Left renal pelvis (tissue), 4 donors: ENCODE measurements at places on chromosomes 7 and 10. TPM values are rescaled to one million over a fixed set of nuclear protein-coding genes. Genes with fewer than 3 reads are reported as not detected.

DNA sequence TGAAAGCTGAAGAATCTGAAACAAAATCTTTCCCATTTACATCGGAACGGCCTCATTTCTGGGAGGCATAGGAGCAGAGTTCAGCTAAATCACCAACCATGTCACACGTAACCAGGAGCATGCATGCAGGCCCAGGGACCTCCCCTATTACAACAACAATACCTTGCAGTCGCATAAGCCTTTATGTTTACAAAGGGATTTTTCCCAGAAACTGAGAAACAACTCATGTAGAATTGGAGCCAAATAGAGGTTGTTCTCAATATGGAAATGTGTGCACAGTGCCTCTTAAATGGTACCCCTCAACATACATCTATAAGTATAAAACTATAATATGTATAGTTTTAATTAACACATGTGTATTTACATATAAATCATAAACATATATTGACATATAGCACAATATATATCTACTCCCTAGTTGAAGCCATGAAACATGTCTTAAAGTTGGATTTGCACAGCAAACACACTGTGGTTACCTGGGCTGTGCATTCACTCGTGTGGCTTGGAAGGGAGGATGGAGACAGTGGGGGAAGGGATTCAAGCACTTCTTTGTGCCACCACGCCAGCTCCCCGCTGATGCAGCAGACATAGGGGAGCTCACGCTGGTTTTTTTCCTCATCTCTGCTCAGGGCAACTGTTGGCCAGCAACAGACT lies 35.0 kb upstream of the DGKI start:
- no peak for DNase-seq

DNA sequence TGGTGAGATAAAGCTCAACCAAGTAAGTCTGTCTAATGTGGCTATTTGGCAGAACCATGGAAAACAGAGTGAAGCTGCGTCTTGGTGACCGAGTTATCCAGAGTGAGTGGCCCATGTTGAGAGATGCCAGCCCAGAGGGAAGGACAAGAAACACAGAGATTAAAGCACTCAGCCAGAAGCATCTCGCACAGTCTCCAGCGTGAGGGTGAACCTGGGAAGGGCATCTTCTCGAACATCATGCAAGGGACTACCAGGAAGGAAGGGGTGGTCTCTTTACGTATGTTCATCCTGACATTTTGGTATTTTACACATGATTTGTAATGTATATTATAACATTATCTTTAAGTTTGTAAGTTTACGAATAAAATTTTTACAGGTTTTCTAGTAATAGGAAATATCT lies 146.4 kb downstream of the TCERG1L start:
- DNase-seq = no peak

DNA sequence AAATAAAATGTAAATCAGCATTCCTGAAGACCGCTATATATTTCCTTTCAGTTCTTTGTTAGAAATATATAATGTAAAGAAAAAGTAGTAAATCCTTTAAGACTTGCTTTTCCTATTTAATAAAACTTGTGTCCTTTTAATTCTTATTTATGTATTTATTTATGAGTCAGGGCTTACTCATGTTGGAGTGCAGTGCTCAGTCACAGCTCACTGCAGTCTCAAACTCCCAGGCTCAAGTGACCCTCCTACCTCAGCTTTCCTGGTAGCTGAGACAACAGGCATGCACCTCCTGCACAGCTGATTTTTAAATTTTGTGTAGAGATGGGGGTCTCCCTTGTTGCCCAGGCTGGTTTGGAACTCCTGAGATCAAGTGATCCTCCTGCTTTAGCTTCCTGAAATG lies 724.5 kb downstream of the ANKRD7 start:
- DNase-seq = no peak

DNA sequence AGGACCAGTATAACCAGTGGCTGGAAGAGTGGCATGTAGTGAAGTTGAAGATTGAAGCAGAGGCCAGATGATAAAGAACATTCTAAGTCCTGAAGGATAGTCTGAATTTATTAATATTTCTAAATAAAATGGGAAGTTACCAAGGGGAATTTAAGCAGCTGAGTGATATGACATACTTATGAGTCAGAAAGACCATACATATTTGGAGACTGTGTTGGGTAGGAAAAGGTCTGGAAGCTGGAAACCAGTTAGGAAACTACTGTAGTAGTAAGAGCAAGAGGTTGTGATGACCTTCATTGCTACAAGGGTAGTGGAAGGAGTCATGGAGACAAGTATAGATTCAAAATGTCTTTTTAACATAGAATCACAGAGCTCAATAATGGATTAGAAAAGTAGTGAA lies 752.3 kb downstream of the SUGCT start:
- DNase-seq = no peak

GRCh38 chr10:70283071-70283444 lies 746 bp downstream of the NPFFR1 start:
- no peak for DNase-seq

DNA sequence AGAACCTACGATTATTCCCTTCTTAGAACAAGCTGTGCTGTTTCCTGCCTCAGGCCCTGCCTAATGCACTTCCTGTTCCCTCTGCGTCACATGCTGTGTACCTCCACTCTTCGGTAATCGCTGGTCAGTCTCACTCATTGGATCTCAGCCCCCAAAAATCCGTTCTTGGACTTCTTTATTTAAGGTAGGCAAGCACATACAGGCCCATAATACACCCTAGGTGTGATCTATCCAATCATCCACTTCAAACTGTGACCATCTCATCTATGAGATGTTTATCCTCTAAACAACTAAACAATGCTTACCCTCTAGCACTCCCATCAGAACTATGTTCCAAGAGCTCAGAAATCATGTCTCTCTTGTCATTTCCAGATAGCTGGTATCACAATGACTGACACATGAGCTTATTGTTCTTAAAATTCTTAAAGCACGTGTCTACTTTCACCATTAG lies 83.9 kb downstream of the CADPS2 start:
- no peak for DNase-seq

- no peak for DNase-seq
These were observed 529.4 kb upstream of the IGFBP3 start for GRCh38 chr7:46450425-46450824.

DNA sequence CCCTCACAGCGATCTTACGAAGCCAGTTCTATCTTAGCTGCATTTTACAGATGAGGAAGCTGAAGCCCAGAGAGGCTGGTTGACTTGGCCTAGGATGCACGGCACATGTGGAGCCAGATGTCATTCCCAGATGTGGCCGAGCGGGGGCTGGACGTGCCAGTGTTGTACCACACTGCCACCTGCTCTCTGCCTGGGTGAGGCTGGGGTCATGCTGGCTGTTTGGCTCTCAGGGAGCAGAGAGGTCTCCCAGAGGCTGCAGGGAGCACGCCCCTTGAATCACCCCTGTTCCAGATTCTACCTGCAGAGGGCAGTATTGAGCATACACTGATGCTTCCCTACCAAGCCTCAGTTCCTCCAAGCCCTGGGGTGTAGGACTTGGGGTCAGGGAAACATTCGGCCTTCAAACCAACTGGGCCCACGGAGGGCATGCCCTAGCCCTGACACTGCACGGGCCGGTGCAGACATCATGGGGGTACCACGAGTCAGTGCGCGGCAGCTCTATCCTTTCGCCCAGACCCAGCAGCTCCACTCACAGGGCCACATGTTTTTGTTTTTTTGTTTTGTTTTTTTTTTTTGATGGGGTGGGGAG lies 3.8 kb upstream of the GTF2IRD1 start:
- DNase-seq = no peak

GRCh38 chr10:124170631-124171030 lies 77.2 kb upstream of the CHST15 start:
- DNase-seq = no peak

DNA sequence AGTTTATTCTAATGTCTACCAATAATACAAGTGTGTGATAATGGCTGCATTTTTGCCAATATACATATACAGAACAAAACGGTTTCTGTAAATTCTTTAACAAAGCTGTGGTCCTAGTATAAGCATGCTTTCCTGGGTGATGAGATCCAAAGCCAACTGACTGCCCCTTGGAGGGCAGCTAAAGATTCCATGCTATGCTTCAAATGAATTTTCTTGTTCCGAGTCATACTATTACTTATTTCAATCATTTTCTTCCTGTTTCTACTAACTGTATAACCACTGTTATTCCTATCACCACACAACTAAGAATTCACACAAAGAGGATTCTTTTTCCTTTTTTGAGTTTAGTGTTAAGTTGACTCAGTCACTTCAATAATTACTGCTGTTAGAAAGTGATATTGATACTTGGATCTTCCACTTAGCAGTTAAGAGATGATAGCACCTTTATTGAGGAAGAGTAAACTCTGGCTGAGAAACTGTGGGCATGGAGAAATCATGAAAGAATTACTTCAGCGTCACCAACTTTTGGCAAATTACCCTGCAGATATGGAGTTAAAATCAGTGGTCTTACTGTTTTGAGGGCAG lies 197.5 kb downstream of the ARL4A start:
- no peak for DNase-seq

GRCh38 chr7:100396421-100396982 lies 23.2 kb downstream of the PILRA start:
- no peak for DNase-seq

- DNase-seq = no peak
These were observed 240.7 kb upstream of the LRRN3 start for GRCh38 chr7:110850224-110850623.

DNA sequence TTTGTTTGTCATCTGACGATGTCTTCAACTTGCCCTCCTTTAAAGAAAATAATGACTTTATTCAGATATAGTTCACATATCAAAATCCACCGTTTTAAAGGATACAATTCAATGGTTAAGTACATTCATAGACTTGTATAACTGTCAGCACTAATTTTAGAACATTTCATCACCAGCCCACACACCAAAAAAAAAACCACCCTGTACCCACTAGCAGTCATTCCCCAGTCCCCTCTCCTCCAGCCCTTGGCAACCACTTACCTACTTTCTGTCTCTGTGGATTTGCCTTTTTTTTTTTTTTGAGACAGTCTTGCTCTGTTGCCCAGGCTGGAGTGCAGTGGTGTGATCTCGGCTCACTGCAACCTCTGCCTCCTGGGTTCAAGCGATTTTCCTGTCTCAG lies 5.3 kb upstream of the HILPDA start:
- DNase-seq = no peak

- no peak for DNase-seq
These were observed 91.7 kb downstream of the PTPRE start for GRCh38 chr10:127998501-127999144.

GRCh38 chr10:11425296-11425610 lies 186.2 kb downstream of the USP6NL start:
- no peak for DNase-seq

CALN1 gene
- 2.1 TPM for polyA plus RNA-seq

ZNF239 gene
- polyA plus RNA-seq = 13.8 TPM

PDLIM1 gene
- polyA plus RNA-seq = 31.4 TPM

CYP26C1 gene
- not detected for polyA plus RNA-seq

MINDY3 gene
- polyA plus RNA-seq = 57.4 TPM

SEMA3D gene
- polyA plus RNA-seq = 52.0 TPM

PAPSS2 gene
- 47.3 TPM for polyA plus RNA-seq
